Stimulated activated CD4-positive, alpha-beta T cell treated with anti-CD3 and anti-CD28 coated beads, Interleukin-15, amount 100 ng/mL, for 24 hours (primary cell): ENCODE measurements at places on chromosomes 7 and 10.

GRCh38 chr10:1257274-1257673, 201.1 kb downstream of the WDR37 start:
- no peak for DNase-seq

- DNase-seq = no peak
Measured at GRCh38 chr10:63692220-63692896, 171.2 kb downstream of the REEP3 start.

- DNase-seq = no peak
Measured at GRCh38 chr10:59995862-59996261, 89.5 kb upstream of the CCDC6 start.

- DNase-seq = no peak
Measured at GRCh38 chr10:35762311-35763030, 120.4 kb upstream of the FZD8 start.

GRCh38 chr7:29265208-29265923, 70.8 kb downstream of the CHN2 start:
- DNase-seq = peak; percentile 6

- no peak for DNase-seq
Measured at GRCh38 chr7:148318102-148318811, 272.3 kb upstream of the C7orf33 start.

DNA sequence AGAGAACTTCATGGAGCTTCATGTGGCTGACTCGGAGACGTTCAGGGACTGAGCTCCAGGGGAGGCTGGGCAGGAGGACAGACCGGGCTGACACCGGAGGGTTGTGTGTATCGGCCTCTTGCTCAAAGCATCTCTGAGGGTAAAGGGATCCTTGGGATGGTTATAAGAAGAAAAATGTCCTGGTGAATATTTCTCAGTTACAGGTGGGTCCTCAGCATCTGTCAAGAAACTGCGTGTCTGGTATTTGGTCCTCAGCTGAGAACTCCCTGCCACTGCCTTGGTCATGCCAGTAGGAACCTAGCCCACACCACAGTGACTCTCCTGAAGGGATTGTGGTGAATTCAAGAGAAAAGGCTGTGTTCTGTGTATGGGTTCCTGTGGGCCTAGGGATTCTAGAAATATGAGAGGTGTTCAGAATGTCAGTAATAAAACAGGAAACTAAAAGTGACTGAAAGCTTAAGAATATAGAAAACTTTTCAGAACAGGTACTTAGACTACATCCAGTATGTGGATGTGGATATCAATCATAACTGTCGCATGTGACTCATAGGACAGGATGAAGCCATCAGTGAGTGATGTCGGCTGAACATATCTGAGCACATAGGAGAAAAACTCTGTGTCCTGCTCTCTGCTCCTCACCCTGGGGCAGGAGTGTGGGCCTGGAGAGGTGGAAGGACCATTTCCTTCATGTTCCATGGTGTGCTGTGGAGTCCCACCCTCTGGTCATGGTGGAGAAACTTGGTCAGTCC, 28.4 kb downstream of the MBL2 start:
- DNase-seq = no peak

DNA sequence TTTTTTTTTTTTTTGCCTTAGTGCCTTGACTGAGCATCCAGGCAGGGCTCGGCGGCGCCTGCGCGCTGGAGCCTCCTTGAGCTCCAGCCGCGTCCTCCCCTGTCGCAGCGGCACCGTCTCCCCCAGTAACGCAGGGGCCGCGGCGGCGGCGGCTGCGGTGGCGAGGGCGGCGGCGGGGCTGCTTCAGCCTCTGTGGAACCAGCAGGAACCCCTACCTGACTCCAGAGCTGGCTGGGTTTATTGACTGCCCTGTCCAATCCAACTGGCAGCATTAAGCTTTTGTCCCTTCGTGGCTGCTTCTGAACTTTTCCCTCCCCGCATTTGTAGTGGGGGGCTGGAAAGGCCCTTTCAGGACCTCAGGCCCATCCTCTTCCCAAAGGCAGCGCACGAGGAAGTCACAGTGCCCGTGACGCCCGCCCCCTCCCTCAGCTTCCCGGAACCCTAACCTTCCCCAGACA, at the start of gene GPR85:
GPR85 (minus strand) TSS at position 397 of the 458 bp plus-strand sequence. CDS start 2,106 bp downstream, outside the sequence.
- DNase-seq = peak; percentile 50

GRCh38 chr7:84194484-84195271, at the start of gene SEMA3A:
TSS of gene SEMA3A (minus strand) at chr7:84194789. CDS start at chr7:84194586, 203 bp downstream.
- DNase-seq = peak; percentile 20

DNA sequence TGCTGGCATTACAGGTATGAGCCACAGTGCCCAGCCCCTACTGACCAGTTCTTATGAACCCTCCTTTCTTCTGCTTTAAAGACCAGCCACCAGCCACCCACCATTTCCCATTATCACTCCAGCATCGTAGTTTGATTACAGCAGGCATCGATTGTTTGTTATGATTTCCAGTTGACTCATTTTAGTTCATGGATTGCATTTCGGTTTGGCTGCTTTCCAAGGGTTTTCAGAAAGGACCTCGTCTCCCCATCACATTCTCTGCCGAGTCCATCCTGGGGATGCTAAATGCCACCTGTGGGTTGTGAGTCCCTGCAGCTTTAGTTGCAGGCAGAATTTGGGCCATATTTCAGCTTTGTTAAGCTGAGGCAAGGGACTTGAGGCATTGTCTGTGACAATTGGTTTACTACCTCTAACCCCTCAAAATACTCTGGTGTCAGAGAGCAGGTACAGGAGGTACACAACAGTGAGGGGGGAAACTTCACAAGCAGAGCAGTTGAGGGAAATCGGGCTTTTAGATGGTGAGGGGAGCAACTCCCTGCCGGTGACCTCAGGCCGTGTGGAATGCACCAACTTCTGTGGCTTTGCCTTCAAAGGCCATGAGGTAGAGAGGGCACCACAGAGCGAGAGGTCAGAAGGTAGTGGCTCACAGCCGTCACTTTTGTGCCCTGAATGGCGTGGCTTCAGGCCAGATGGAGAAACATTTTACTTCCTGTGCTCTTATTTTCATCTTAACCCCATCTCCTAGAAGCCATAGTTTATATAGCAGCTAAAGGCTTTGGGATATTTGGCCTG, 203.8 kb downstream of the CCDC3 start:
- no peak for DNase-seq

DNA sequence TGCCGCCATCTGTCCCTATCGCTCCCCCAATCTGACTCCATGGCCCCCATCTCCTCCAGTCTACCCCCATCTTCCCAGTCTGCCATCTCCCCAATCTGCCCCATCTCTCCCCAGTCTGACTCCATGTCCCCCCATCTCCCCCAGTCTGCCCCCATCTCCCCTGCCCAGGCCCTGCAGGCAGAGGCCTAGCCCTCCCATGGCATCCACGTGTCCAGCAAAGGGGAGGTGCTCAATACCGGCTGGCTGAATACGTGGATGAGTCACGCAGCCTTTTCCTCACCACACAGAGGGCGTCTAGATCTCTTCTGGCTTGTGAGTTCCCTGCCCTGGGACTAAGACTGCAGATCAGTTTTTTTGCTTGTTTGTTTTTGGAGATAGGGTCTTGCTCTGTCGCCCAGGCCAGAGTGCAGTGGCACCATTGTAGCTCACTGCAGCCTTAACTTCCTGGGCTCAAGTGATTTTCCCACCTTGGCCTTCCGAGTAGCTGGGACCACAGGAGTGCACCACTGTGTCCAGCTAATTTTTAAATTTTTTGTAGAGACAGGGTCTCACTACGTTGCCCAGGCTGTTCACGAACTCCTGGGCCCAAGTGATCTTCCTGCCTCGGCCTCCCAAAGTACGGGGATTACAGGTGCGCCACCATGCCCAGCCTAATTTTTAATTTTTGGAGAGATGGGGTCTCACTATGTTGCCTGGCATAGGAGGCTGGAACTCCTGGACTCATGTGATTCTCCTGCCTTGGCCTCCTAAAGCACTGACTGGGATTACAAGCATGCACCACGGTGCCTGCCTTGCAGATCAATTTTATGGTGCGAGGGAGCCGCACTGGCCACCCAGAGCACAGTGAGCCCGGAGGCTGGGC, 15.3 kb upstream of the GPR146 start:
- DNase-seq = peak; percentile 83

DNA sequence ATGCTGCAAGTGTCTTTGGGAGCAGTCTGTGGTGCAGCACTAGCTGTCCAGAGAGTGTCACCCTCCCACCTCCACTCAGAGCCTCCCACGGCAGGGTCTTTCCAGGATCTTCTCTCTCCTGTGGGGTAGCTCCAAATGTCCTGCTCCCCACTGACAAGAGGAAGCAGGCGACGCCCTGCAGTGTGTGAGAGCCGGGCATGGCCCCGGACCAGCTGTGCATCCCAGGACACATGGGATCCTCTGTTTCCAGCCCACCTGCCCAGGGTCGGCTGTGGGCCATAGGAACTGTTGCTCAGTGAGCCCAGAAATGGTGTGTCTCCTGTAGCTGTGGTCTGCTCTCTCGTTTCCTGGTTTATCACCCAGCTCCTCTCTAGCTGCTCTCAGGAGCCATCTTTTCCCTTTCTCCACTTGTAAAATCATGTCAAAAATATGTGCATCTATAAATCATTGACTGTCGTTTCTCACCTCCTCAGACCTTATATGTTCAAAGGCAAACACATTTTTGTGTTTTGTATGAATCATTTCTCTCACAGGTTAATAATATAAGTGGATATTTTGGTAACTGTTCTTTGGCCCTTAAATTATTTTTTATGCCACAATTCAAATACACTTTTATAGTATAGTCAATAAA, 74.9 kb downstream of the VWC2 start:
- no peak for DNase-seq

- no peak for DNase-seq
Measured at GRCh38 chr10:86946213-86947155, 10.9 kb downstream of the MMRN2 start.

DNA sequence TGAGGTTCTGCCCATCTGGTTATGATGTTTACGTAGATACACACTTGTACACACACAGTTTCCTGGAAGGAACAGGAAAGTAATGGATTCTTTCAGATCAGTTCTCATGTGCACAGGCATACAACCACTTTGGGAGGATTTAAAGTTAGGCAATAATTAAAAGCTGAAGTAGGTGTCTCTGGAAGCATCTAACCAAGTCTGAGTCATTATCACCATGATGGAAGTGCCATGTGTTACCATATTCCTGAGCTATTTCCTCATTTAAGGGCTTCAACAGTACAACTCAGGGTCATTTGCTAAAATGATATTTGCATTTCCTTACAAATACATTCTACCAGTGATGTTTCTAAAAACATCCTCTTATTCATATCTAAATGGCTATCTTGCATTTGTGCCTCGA, 41.4 kb upstream of the BET1 start:
- DNase-seq = no peak

GRCh38 chr10:28496481-28496961, 36.4 kb upstream of the WAC start:
- DNase-seq = no peak

- peak; percentile 36 for DNase-seq
Measured at GRCh38 chr7:153381275-153382040, 621.9 kb downstream of the ACTR3B start.

GRCh38 chr10:107409522-107409921, 245.0 kb upstream of the SORCS1 start:
- no peak for DNase-seq

DNA sequence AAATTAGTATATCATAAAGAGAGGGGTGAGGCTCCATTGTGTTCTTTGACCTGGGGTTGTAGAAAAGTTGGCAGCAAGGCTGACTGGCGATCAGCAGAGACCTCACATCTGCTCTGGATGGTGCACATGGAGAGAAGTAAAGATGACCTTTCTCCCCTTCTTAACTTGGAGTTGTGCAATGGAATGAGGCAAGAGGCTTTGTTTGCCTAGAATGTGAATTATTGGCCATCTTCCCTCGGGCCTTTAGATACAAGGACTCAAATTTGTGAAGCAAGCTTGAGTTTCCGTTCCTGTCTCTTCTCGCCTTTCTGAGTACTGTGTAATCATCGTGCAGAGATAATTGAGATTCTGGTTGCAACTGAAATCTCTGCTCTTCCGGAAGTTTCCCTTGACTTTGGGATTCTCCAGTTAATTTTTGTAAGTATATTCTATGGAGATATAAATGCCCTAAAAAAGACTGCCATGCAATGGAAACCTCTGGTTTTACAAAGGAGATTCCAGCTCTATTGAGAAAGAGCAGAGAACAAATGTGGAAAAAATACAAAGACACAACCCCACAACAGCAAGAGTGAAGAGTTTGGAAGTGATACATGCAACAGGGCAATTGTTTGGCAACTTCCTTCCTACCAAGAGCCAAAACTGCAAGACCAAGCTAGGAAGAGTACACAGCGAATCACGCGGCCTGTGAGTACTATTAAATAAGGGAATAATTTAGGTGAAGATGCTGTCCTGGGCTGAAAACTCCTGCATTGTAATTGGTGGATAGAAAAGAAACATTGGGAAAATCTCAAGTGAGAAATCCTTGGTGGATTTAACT, 542.3 kb upstream of the NRP1 start:
- DNase-seq = no peak

GRCh38 chr10:47081264-47081663, 170.0 kb downstream of the PTPN20 start:
- no peak for DNase-seq

- DNase-seq = no peak
Measured at GRCh38 chr7:133688483-133689239, 435.8 kb downstream of the EXOC4 start.

- no peak for DNase-seq
Measured at GRCh38 chr10:72186258-72186981, 29.4 kb upstream of the ANAPC16 start.

GRCh38 chr7:55521512-55521911, 50.8 kb downstream of the VOPP1 start:
- DNase-seq = no peak

DNA sequence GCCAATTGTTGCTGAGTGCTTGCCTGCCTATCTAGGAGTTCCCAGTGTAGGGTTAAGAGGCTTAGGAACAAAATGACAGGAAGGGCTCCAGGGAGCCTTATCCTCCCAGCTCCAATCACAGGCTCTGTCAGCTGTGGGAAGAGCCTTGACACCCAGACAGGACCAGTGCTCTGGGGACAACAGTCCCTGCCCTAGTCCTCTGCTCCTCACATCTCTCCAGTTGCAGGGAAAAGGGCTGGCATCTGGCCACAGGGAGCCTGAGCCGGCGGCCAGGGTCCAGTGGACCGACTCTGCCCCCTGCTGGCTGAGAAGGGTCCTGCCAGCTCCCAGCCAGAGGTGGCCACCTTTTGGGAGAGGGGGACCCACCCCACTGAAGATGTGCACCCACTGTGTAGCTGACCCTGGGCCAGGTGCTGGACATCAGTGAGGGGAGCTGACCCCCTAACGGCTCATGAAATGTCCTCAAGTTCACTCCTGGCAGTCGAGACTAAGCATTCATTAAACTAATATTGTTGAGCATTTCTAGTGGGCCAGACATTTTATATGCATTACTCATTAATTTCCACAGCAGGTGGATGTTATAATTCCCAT, 17.6 kb downstream of the DNAJB12 start:
- DNase-seq = peak; percentile 79

DNA sequence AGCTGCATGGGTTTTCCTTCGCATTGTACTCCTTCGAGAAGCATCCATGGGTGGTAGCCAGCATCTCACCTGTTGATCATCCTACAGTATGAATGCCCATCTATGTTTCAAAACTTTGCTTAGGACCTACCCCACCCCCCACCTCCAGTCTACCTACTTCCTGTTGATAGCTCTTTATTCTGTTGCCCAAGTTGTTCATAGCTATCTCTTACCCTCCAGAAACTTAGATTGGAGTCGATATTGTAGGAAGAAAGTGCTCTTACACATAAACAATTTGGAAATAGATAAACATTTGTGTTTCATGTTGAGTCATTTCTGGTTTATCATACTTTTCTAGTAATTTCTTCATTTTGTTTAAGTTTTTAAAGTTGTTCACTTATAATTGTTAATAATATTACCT, 90.1 kb downstream of the FAS start:
- no peak for DNase-seq

- no peak for DNase-seq
Measured at GRCh38 chr10:34408956-34409355, 406.1 kb downstream of the PARD3 start.
